ENCODE measurements at places on chromosomes 12 and 14. TPM values are rescaled to one million over a fixed set of nuclear protein-coding genes. Genes with fewer than 3 reads are reported as not detected.

The CLEC9A gene
- total RNA-seq, result not detected

The CLEC2A gene
- not detected for total RNA-seq

The GPR135 gene
- 19.1 TPM for total RNA-seq

The COQ5 gene
- 16.6 TPM for total RNA-seq

The ARHGAP9 gene
- total RNA-seq, result 0.94 TPM

The CCDC197 gene
- not detected for total RNA-seq

The RPGRIP1 gene
- total RNA-seq, result 0.94 TPM

The MYO1H gene
- total RNA-seq, result 0.31 TPM

The POC1B gene
- total RNA-seq, result 54.8 TPM

The GPX2 gene
- total RNA-seq, result not detected

The MAX gene
- total RNA-seq, result 55.4 TPM

The COX8C gene
- total RNA-seq, result not detected

The CLEC2B gene
- 0.63 TPM for total RNA-seq

The CMKLR1 gene
- 1.3 TPM for total RNA-seq

The PPP1R36 gene
- not detected for total RNA-seq

The BRMS1L gene
- total RNA-seq, result 18.8 TPM

The HAL gene
- total RNA-seq, result not detected

The DEGS2 gene
- 0.31 TPM for total RNA-seq

The SERPINA9 gene
- not detected for total RNA-seq

The SIX1 gene
- 0.31 TPM for total RNA-seq

The MMP17 gene
- total RNA-seq, result 64.5 TPM

The DLGAP5 gene
- total RNA-seq, result 6.6 TPM

Measured in parietal lobe (tissue), 2 donors.